ENCODE measurements at places on chromosomes 13 and 19. TPM values are rescaled to one million over a fixed set of nuclear protein-coding genes. Genes with fewer than 3 reads are reported as not detected.

The MLNR gene
- 0.29 TPM for polyA plus RNA-seq

The SPIB gene
- 11.8 TPM for polyA plus RNA-seq

The MAST1 gene
- polyA plus RNA-seq, result 15.6 TPM

The CHERP gene
- 23.9 TPM for polyA plus RNA-seq

The TMEM238 gene
- 0.53 TPM for polyA plus RNA-seq

The TMEM86B gene
- 2.9 TPM for polyA plus RNA-seq

All from H1 (cell line).